ENCODE measurements at places on chromosomes 6 and 20.

GRCh38 chr6:118844915-118845314, 49.0 kb upstream of the ASF1A start:
- DNase-seq: no peak

DNA sequence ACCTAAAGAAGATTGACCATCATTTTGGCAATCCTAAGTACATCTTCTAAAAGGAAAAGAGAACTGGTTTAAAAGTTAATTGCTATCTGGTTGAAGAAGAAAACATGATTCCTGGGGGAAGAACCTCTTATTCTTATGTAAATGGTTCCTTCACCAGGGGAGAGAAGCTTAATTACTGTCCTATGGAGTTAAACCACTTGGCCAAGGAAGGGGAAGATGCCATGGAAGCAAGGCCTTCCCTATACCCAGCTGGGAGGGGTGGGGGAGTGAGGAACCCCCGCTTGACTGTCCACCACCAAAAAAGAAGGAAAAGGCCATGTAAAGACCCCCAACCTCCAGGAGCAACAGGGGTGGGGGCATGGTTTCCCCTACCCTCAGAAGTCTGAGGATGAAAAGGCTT, 962.1 kb downstream of the GRIK2 start:
- DNase-seq: no peak

- DNase-seq: no peak
Observed at GRCh38 chr6:31243508-31243907, 28.4 kb downstream of the HLA-C start.

GRCh38 chr6:21039926-21040325, 505.7 kb downstream of the CDKAL1 start:
- no peak for DNase-seq

- DNase-seq: no peak
Observed at GRCh38 chr6:44892579-44892978, 435.6 kb upstream of the RUNX2 start.
